ENCODE measurements at places on chromosomes 1 and 21.

DNA sequence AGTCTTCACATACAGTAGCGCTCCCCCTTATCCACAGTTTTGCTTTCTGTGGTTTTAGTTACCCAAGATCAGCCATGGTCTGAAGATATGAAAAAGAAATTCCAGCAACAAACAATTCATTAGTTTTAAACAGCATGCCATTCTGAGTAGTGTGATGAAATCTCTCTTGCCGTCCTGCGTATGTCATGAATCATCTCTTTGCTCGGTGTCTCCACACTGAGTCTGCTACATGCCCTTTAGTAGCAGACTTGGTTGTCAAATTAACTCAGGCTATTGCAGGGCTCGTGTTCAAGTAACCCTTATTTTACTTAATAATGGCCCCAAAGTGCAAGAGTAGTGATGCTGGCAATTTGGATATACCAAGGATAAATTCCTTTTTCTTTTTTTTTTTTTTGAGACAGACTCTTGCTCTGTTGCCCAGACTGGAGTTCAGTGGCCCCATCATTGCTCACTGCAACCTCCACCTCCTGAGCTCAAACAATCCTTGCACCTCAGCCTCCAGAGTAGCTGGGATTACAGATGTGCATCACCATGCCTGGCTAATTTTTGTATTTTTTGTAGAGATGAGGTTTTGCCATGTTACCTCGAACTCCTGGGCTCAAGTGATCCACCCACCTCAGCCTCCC, 22.6 kb downstream of the PHACTR4 start:
- no peak overlapping the region for H3K4me3 ChIP-seq
- H3K27me3 ChIP-seq, result no peaks in the 10 kb centered on the region
- no peak overlapping the region for H3K27ac ChIP-seq
- no peak for DNase-seq
- H3K36me3 ChIP-seq, result no peaks in the 10 kb centered on the region
- no peaks in the 10 kb centered on the region for H3K4me1 ChIP-seq

- H3K27ac ChIP-seq, result no peak overlapping the region
- no peaks in the 10 kb centered on the region for H3K27me3 ChIP-seq
- H3K4me1 ChIP-seq, result no peaks in the 10 kb centered on the region
- H3K36me3 ChIP-seq, result no peaks in the 10 kb centered on the region
- no peak for DNase-seq
Observed at GRCh38 chr1:14420686-14421085, 177.8 kb upstream of the KAZN start.

- H3K27ac ChIP-seq, result no peak overlapping the region
- no peaks in the 10 kb centered on the region for H3K27me3 ChIP-seq
- no peaks in the 10 kb centered on the region for H3K36me3 ChIP-seq
- H3K4me3 ChIP-seq, result no peak overlapping the region
- H3K4me1 ChIP-seq, result peaks cover 23% of the 10 kb centered on the region
Observed at GRCh38 chr1:81702903-81703302, 97.8 kb upstream of the ADGRL2 start.

DNA sequence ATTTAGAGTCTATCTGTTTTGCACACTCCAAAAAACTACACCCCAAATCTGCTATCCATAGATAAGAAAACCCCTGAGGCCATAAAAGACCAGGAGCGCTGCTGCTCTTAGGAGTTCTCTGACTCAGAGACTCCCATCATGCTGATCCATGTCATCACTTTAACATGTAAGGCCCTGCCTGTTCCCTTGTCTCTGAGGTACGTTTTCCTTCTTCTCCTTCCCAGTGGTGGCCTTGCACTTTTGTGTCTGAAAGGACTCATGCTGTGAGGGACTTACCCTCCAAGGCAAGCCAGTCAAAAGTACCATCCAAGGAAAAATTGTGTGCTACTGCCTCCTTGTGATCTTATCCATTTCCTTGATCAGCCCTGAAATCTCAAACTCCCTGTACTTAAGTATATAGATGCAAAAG, 427.4 kb upstream of the NCAM2 start:
- DNase-seq, result peak; percentile 78
- no peaks in the 10 kb centered on the region for H3K4me1 ChIP-seq
- no peak overlapping the region for H3K27ac ChIP-seq
- no peaks in the 10 kb centered on the region for H3K36me3 ChIP-seq
- no peaks in the 10 kb centered on the region for H3K27me3 ChIP-seq
- H3K4me3 ChIP-seq, result no peak overlapping the region

DNA sequence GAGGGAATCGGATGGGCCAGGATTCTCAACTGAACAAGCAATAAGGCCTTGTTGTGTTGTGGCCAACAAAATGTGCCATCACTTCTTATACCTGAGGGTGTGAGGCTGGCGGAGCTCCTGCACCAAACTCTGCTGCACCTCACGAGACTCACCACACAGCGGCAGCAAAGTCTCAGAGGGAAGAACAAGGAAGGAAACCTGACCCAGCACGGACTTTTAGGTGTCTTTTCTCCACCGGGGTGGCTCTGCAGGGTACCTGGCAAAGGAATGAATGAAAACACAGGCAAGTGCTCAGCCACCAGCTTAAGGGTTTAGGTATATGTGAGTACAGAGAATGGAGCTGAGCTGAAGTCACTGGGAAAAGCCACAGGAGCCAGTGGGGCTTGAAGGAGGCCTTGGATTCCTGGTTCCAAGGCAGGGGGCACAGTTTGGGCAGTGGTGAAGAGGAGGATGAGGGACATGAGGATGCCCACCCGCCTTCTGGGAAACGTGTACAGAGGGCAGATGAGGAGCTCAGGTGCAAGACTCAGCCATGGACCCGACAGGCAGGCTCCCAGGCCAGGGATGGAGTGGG, 31.1 kb upstream of the HSD3B1 start:
- H3K27me3 ChIP-seq, result no peaks in the 10 kb centered on the region
- H3K4me1 ChIP-seq, result peaks cover 4% of the 10 kb centered on the region
- H3K4me3 ChIP-seq, result no peak overlapping the region
- no peak overlapping the region for H3K27ac ChIP-seq
- peak; percentile 77 for DNase-seq
- H3K36me3 ChIP-seq, result no peaks in the 10 kb centered on the region

DNA sequence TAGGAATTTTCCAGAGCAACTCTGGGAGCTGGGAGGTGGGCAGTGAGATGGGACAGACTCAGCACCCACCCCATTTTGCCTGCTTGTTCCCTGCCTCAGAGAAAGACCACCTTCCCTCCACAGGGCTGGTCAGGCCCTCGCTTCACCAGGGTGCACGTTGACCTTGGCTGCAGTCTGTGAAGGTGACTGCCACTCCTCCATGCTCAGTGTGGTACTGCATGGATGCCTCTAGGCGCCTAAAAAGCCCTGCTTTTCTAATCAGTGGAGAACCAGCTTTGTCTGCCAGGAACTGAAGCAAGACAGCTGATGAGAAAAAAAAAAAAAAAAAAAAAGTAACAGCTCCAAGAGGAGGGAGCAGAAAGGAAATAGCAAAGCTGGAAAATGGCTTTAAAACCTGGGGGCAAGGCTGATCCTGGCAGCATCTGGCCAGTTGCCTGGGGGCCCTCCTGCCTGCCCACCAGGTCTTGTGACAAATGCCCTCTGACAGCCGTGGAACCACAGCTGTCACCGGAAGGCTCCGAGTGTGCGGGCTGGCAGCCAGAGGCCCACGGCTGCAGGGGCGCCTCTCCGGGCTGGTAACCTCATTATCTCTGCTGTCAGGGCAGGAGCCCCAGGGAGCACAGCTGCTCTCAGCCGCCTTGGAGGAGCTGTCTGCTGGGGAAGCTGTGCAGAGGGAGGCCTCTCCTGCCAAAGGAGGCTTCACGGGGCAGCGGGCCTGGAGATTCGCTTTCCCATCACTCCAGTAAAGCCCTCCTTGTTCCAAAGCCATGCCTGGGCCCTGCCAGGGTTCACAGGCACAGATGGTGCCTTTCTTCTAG, 13.7 kb downstream of the KIAA1614 start:
- no peak overlapping the region for H3K4me3 ChIP-seq
- peaks cover 72% of the 10 kb centered on the region for H3K4me1 ChIP-seq
- H3K27ac ChIP-seq, result peak overlapping the region; percentile 57
- no peaks in the 10 kb centered on the region for H3K36me3 ChIP-seq

GRCh38 chr1:226181996-226182714, 4.4 kb downstream of the ACBD3 start:
- H3K4me1 ChIP-seq, result peaks cover 13% of the 10 kb centered on the region
- no peaks in the 10 kb centered on the region for H3K27me3 ChIP-seq
- DNase-seq, result peak; percentile 33
- H3K27ac ChIP-seq, result no peak overlapping the region

- H3K27ac ChIP-seq, result no peak overlapping the region
- H3K4me3 ChIP-seq, result no peak overlapping the region
- H3K4me1 ChIP-seq, result peaks cover 3% of the 10 kb centered on the region
- no peaks in the 10 kb centered on the region for H3K36me3 ChIP-seq
- no peaks in the 10 kb centered on the region for H3K27me3 ChIP-seq
- DNase-seq, result no peak
Observed at GRCh38 chr1:97385536-97386277, 535.1 kb downstream of the DPYD start.

- H3K27ac ChIP-seq, result no peak overlapping the region
- DNase-seq, result no peak
- H3K4me3 ChIP-seq, result no peak overlapping the region
- no peaks in the 10 kb centered on the region for H3K27me3 ChIP-seq
- peaks cover 15% of the 10 kb centered on the region for H3K4me1 ChIP-seq
- no peaks in the 10 kb centered on the region for H3K36me3 ChIP-seq
Observed at GRCh38 chr1:74161497-74161896, 36.5 kb downstream of the LRRIQ3 start.

GRCh38 chr1:240619906-240620621, 8.1 kb upstream of the GREM2 start:
- no peak overlapping the region for H3K27ac ChIP-seq
- H3K4me1 ChIP-seq, result no peaks in the 10 kb centered on the region
- no peak overlapping the region for H3K4me3 ChIP-seq
- peak; percentile 31 for DNase-seq

DNA sequence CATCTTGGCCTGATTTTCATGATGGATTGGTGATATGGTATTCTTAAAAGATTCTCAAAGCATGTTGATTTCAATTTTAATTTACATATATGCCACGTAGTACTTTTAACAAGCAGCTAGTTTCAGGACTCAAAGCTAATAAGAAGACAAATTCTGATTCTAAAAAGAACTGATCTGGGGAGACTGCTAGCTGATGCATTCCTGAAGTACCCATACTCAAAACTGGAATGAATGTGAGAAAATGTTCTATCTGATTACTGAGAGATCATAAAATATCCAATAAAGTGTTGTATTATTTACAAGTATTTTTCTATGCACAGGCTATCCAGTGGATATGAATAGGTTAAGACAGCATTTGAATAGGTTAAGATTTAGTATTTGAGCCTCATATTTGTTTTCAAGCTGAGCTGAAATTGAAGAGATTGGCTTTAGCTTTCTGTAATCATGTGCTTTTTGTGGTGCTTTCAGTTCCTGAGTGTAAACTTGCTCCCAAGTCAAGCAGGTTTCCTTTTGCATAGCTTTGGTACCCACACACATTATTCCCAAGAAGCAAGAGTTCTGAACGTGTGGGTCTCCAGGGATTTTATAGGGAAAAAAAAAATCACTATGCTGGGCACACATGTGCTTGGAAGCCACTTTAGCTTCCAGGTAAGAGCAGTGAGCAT, 114.1 kb downstream of the VPS13D start:
- no peak overlapping the region for H3K27ac ChIP-seq
- no peaks in the 10 kb centered on the region for H3K27me3 ChIP-seq
- DNase-seq, result no peak
- no peaks in the 10 kb centered on the region for H3K36me3 ChIP-seq

DNA sequence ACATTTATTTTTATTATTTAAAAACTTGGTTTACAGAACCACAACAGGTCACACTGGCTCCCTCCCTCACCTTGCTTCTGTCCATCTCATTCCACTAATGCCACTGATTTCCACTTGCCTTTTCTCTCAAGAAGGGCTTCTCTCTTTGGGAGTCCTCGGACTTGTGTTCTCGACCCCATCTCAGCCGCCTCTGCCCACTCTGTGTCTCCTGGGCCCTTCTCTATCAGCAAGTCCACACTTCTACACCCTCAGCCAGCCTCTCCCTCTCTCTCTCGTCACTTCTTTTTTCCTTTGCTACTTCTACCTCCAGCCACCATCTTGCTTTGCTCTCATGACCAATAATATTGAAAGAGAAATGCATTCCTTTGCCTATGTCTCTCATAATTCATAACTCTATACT, 129.4 kb downstream of the HMGB4 start:
- H3K36me3 ChIP-seq, result no peaks in the 10 kb centered on the region
- no peak overlapping the region for H3K4me3 ChIP-seq
- H3K27me3 ChIP-seq, result no peaks in the 10 kb centered on the region
- no peak for DNase-seq
- no peak overlapping the region for H3K27ac ChIP-seq
- peaks cover 11% of the 10 kb centered on the region for H3K4me1 ChIP-seq

GRCh38 chr21:34939673-34940331, 109.3 kb downstream of the RUNX1 start:
- peaks cover 30% of the 10 kb centered on the region for H3K27me3 ChIP-seq
- H3K36me3 ChIP-seq, result no peaks in the 10 kb centered on the region
- no peak overlapping the region for H3K27ac ChIP-seq
- no peak for DNase-seq
- no peak overlapping the region for H3K4me3 ChIP-seq
- H3K4me1 ChIP-seq, result peaks cover 21% of the 10 kb centered on the region

DNA sequence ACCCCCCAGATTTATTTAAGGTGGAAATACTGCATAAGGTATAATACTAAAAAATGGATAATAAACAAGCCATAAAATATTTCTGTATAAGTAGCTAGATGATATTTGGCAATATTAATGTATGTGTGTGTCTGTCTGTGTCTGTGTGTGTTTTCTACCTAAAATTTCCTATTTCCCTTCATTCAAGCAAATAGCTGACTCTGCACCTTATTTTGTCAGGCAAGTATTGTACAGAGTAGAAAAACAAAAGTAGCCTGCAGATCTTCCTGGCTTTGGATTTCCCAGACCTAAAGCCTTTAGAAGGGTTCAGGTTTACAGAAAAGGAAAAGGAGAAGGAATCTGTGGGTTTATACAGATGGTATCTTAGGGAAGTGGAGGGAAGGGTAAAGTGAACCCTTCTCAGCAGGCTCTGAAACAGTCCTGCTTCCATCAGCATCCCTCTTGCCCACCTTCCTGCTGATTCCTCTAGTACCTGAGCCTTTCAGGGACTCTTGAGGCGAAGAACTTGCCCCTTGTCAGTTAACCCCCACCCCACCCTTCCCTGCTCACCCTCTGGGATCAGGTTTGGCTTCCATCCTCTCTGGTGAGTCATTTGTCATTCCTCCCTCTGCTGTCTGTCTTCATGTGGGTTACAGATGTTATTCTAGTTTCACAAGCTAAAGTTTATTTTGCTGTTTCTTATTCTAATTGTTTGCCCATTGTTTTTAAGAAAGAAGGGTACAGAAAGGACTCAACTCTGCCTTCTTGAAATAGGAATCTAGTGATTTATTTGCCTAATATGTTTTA, 21.7 kb upstream of the RGS16 start:
- no peaks in the 10 kb centered on the region for H3K27me3 ChIP-seq
- no peak overlapping the region for H3K27ac ChIP-seq
- H3K36me3 ChIP-seq, result no peaks in the 10 kb centered on the region
- H3K4me3 ChIP-seq, result no peak overlapping the region

- H3K4me3 ChIP-seq, result no peak overlapping the region
- H3K36me3 ChIP-seq, result no peaks in the 10 kb centered on the region
- no peak overlapping the region for H3K27ac ChIP-seq
Observed at GRCh38 chr21:38156200-38156599, 100.6 kb upstream of the KCNJ15 start.

Data from neural progenitor cell (in vitro differentiated cells).